Panc1 (cell line): ENCODE measurements at places on chromosomes 6 and 20. TPM values are rescaled to one million over a fixed set of nuclear protein-coding genes. Genes with fewer than 3 reads are reported as not detected.

- DNase-seq, result no peak
Observed at GRCh38 chr6:41405941-41406727, 70.7 kb downstream of the NCR2 start.

GRCh38 chr6:137903933-137904821 lies 37.1 kb downstream of the TNFAIP3 start:
- DNase-seq, result no peak

- no peak for DNase-seq
Observed at GRCh38 chr6:360349-360748, 31.2 kb upstream of the IRF4 start.

DNA sequence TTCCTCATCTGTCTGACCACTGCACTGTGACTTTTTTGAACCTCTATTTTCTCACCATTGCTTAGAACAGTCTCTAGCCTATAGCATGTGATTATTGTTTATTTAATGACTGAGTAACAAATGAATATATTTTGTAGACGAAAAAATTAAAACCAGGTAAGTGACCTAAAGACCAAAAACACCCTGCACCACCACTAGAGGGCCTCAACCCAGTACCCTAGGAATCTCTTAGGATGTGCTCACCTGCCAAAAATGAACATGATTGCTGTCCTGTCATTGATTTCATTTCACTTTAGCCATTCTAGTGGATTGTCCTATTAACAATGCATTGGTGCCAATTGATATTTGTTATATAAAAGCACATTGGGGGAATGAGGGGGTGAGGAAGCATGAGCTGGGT lies 199.1 kb downstream of the COL9A1 start:
- no peak for DNase-seq

TCEA2 gene
- 38.5 TPM for total RNA-seq
